ENCODE measurements at places on chromosomes 4 and X.

DNA sequence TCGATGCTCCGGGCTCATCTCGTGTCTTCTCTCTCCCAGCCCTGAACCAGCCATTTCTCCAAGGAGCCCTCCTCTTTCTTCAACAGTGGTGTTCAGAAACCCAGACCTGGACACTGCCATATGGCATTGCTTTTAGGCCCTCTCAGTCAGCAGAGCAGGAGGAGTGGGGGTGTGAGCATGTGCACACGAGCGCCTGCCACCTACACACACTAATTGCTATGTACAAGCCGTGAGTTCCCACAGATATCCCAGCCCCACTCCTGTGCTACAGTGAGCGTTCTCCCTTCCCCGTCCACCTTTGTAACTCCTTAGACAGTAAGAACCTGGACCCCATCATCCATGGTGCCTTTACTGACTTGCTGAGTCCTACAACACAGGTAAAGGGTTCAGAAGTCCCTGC, 53.8 kb downstream of the TNIP2 start:
- no peak for DNase-seq

DNA sequence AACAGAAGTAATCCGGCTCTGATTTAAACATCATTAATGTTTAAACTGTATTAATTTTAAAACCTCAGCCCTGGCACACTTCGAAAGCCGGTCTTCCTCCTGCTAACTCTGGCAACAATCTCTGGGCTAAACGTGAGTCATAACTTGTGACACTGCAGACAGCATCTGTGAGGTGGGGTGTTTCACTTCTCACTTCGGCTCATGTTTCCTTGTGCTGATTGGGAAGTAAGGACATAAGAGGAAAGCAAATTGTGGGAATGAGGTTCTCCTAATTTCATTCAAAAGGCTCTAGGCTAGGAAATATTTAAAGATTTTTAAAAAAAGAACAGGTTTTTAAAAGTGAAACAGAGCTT, 139.9 kb upstream of the USP9X start:
- DNase-seq: no peak

- DNase-seq: no peak
These were observed 204.0 kb upstream of the PUDP start for GRCh38 chrX:7351926-7352325.

GRCh38 chrX:15856222-15856587, 1.6 kb upstream of the AP1S2 start:
- no peak for DNase-seq
